ENCODE measurements at places on chromosomes 12 and 14.

DNA sequence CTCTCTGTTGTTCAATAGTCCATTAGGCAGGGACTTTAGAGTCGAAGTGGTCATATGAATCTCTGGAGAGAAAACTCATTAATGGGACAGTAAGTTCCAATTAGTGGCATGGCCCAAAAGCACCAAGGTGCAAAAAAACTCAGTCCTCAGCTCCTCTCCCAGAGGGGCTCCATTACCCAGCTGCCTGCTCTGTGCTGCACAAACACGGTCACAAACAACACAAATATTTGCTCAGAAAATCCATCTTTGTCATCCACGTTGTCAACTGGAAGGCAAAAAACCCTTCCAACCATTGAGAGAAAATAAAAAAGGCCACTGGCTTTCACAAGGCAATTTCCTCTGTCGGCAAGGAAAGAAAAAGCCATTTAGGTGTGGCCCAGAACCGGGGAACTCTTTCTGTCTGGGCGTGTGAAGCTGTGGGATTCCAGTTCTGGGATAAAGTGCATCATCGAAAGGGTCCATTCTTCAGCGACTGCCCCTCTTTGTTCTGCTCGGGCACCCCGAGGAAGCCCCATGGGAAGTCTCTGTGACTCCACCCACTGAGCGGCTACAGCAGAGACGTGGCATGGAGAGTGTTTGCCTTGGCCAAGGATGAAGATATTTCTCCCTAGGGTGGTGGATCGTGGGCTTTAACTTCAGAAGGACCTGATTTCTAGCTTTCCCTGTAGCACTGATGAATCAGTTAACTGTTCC lies 137.6 kb downstream of the VRK1 start:
- DNase-seq = no peak

DNA sequence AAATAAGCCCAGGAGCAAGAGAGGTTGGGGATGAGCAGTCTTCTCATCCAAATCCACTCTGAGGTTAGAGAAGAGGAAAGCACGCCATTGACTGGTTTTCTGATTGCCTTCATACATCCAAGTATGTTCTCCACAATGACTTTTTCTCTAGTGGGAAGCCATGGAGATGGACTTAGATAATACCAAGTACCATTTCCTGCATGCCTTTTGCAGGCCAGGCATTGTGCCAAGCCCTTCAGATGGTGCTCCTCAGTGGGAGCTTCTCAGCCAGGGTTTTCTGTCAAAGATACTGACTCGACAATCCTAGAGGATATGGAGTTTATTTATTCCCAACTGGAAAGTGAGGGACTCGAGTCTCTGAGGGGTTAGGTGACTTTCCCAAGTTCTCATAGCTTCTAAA lies 218.0 kb downstream of the ZFP36L1 start:
- DNase-seq = no peak

GRCh38 chr12:106030210-106031071 lies 108.3 kb downstream of the NUAK1 start:
- DNase-seq = peak; percentile 67

DNA sequence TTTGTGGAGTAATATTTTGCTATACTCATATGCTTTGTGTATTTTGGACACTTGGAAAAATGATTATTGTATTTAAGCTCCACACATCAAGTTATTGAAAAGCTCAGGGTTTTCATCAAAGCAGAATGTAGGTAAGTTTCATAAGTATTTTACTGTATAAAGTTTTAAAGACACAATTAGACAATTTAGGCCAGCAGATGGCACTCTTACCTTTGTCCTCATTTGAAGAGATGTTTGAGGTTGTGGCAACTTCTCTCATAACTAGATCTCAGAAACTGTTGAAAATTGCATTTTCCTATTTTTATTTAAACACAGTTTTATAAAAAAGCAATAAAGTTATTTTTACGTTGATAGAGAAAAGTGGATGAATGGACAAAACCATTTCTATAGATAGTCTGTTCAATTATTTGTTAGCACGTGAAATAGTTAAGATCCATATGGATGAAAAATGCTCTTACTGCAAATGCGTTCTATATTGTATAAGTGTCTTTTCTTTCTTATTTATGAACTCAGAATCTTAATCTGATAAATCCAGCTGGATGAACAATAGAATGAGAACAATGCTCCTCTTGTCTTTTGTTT lies 300.0 kb downstream of the AEBP2 start:
- DNase-seq = no peak

GRCh38 chr12:77115471-77115870 lies 50.1 kb upstream of the E2F7 start:
- no peak for DNase-seq

- DNase-seq = no peak
Observed at GRCh38 chr14:67018720-67019119, 170.5 kb upstream of the GARIN2 start.

- DNase-seq = no peak
Observed at GRCh38 chr12:118436986-118437385, 60.6 kb downstream of the SUDS3 start.

DNA sequence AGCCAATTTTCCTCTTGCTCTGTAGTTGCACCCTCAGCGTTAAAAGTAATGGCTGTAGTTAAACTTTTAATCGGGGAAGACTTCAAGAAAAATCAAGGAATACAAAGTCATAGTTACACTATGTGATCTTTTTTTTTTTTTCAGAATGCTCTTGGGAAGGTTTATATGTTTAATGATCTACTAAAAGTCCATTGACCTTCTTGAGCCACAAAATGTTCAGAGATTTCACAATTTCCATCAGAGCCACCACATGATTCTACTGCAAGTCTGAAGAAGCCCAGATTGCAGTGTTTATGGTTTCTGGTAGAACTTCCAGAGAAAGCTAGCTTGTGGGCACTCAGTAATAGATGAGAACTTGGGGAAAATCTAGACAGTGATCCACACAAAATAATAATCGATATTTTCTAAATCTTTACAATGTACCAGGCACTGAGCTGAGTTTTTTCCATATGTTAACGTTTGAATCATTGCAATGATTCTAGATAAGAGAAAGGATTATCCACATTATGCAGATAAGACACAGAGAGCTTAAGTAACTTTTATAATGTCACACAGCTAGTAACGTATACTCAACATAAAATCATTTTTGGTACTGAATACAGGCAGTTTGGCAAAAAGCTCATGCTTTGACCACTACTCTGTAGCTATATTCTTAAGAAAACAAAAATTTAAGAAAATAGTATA lies 38.3 kb downstream of the GYS2 start:
- DNase-seq = no peak

DNA sequence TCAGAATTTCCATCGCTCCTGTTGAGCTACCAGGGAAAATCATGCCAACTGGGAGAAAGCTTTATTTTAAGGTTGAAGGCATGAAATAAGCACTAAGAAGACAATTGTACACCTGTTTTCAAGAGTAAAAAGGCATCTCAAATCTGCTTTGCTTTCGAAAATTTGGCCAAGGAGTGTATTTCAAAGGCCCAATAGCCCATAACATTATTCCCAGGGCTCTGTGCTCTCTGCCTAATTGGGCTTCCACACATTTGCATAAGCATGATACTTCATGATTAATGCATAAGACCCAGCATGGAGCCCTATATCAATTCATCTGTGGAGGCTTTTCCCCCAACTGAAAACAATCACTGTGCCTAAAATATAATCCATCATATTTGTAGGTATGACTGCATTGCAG lies 258.5 kb downstream of the NOVA1 start:
- DNase-seq = no peak

DNA sequence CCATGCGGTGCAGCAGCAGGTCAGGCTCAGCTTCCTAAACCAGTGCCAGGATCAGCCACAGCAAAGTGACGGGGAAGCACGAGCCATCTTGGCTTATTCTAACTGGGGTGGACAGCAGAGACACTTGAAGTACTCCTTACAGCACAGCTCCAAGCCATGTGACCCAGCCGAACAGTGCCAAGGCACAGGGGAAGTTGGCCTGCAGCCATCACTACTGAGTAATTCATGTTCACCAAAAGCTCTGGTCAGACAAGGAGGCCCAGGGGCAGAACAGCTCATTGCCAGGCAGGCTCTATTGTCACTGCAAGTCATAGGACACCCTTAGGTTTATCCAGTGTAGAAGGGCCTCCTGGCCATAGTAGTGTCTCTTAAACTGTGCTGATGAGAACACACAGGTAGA lies 23.4 kb upstream of the SLC35F4 start:
- DNase-seq = no peak

DNA sequence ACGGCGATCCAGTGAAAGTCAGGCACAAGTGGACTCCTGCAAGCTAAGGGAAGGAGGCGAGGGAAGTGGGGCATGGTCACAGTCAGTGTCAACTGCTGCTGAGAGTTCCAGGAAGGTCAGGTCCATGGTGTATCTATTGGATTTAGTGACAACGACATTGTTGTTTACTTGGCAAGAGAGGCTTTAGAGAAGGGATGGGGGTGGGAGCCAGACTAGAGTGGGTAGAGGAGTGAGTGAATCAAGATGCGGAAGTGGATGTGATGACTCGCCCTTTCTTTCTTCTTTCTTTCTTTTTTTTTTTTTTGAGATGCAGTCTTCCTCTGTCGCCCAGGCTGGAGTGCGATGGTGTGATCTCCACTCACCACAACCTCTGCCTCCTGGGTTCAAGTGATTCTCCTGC lies 12.5 kb downstream of the P2RX7 start:
- no peak for DNase-seq

DNA sequence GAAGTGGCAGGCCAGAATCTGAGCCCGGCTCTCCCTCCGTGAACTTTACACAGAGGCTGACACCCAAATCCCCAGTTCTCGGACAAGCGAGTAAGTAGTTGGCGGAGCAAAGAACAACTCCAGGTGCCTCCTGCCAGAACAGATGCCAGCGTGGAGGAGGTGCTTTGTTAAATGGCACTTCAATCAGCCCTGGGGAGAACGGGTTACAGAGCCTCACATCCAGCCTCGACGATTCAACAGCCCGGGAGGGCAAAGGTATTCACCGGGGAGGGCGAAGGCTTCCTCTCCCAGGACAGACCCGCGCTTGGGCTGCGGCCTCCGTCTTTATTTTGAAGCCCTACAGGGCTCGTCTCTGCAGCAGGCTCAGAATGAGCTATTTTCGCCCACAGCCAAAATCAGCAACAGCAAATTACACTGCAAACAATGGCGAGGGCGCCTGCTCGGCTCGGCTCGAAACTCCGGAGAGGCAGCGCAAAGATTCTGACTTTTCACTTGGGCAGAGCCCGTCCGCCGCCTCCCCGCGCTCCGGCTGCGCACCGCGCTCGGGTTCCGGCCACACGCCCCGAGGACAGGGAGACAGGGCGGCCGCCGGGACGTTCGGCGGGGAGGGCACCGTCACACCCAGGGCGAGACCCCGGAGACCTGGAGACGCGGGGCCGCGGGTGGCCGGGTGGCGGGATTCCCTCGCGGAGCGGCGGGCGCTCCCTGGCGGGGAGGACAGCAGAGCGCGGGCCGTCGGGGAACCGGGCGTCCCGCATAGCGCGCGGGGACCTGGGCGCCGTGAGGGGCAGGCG lies 811 bp downstream of the TMCC3 start:
- DNase-seq = no peak

DNA sequence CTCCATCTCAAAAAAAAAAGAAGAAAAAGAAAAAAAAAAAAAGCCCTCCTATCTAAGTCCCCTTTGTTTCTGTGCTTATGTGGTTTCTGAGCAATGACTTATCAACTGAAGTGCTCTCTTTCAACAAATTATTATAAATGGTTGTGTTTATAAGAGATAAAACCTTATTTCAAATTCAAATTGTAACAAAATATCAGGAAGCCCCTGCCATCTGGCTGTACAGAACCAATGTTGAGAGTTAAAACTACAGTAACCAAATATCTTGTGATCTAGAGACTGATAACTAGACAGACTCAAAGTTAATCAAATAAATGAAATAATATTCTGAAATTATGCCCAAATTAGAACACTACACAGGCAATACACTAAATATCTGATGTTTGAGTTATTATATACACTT lies 143.0 kb upstream of the CPNE8 start:
- DNase-seq = no peak

- DNase-seq = no peak
Observed at GRCh38 chr12:93851257-93851671, 174.1 kb downstream of the CRADD start.

DNA sequence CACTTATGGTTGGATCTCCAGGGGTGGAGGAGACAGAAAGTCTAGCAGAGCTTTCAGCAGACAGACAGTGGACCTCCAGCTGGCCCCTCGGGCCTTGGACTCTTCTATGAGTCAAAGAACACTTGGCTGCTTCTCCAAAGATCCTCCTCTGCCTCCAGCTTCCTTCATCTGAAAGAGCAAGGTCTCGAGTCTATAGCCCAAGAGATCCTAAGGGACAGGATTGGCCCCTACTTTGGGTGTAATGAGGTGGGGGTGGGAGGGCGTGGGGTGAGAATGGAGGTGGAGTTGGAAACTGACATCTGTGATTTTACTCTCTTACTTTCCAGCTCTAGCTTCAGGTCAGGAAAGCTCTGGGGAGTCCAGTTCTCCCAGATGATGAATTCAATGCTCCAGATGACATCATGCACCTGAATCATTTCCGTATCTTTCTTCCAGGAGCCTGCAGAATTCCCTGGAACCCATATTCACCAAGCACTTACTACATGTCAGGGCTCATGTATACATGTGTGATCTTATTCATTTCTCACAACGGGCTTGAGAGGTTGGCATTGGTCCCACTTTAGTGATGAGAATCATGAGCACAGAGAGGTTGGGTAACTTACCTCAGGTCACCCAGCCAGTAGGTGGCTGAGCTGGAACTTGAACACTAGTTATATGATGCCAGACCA lies 10.2 kb upstream of the PGF start:
- no peak for DNase-seq

GRCh38 chr12:104520242-104520900 lies 63.6 kb downstream of the CHST11 start:
- no peak for DNase-seq

- no peak for DNase-seq
Observed at GRCh38 chr12:44380861-44381260, 495.3 kb downstream of the NELL2 start.

- DNase-seq = peak; percentile 68
Observed at GRCh38 chr14:100341301-100342031, 18.3 kb downstream of the SLC25A47 start.

- DNase-seq = no peak
Observed at GRCh38 chr14:44720707-44721106, 213.6 kb upstream of the FSCB start.

DNA sequence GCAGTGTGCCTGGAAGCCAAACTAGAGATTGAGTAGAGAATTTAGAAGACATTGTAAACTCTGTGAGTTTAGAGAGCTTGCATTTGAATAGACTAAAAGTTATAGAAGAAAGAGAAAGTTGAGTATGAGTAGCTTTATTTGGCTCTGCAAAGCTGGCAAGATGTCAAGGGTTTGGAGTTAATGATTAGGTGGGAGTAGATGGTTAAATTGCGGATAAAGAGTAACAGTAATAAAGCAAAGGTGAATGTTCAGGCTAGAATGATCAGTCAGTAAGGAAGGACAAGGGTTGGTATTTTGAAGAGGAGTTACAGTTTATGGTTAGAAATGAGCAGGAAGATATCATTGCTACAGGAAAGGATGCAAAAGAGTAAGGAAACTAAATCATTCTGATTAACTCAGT lies 5.2 kb downstream of the PPM1A start:
- no peak for DNase-seq

DNA sequence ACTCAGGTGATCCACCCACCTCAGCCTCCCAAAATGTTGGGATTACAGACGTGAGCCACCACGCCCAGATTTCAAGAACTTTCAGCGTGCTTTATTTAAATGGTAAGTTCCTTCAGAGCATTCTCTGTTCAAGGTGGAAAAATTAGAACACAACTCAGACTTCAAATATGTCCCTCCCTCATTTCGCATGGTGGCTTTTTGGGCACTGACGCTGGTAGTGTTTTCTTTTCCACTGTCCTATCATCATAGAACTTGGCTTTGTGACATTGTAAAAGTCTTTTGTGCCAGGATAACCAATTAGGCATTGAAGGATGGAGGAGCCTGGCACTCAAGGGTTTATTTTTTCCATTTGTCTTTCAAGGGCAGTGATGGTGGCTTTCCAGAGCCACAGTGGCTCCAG lies 190.8 kb downstream of the NUAK1 start:
- no peak for DNase-seq
